Amniotic stem cell (primary cell): ENCODE measurements at places on chromosomes 11 and 22.

DNA sequence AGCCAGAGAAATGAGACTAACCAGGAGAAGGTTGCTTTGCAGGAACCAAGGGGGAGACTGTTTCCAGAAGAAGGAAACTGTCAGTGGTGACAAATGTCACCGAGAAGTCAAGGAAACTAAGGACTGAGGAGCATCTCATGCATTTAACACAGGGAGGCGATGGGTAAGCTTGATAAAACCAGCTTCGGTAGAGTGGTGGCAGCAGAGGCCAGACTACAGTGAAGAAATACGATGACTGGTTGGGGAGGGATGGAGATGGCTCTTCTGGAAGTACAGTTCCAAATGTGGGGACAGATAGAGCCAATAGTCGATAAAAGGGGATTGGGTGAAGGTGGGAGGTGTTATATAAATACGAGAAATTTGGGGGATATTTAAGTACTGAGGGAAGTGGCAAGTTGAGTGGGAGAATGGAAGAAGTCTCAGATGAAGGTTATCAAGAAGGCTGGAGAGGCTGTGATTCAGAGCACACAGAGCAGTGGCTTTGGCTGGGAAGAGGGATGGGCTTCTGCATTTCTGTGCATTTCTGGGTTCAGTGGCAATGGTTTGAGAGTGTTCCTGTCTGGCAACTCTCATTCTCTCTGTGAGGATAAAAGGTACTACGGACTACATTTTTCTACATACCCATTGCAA lies 29.2 kb downstream of the SC5D start:
- no peak for DNase-seq

GRCh38 chr11:121246769-121247035 lies 45.9 kb upstream of the SC5D start:
- no peak for DNase-seq

- DNase-seq: no peak
These were observed 7.1 kb downstream of the OR9Q2 start for GRCh38 chr11:58195939-58196338.

GRCh38 chr11:94652735-94653284 lies 85.6 kb downstream of the PIWIL4 start:
- no peak for DNase-seq

DNA sequence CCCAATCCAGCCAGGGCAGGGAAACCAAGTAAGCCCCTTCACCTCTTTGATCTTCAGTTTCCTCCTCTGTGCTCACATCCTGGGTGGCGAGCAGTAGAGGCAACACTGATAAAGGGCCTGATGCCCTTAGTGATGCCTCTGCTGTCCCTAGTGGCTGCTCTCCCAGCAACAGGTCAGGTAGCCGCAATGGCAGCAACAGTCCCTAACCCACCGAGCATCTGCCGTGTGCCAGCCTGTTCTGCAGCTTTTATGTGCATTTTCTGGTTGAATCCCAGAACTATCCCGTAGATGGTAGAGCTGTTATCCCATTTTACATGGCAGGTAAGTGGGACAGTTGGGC lies 5.2 kb downstream of the SCYL1 start:
- no peak for DNase-seq

- no peak for DNase-seq
These were observed 50.1 kb upstream of the DKK3 start for GRCh38 chr11:12058425-12059115.
